ENCODE measurements at places on chromosomes 6 and 20.

DNA sequence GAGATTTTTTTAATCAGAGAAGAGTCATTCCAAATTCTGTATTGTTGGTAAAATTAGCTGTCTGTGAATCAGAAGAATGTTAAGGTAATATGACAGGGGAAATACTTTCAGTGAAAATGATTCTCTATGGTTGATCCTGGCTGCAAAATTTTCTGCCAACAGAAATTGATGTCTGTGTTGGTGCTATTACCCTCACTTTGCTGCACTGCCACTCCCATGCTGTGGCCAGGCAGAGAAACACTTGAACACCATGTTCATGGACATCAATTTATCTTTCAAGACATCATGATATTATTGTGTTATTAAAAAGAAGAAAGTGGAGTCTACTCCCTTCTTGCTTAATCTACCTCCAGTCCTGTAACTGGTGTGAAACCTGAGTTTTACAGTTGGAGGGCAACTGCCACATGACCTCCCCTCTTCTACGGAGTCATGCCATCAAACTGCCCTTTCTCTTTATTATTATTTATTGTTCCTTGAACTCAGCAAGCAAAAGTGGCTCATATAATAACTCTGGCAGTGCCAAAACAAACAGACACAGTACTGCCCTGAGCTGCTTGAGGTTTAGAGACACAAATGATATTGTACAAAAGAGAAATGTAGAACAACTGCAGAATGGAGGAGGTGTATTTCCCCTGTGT lies 288.0 kb upstream of the JAG1 start:
- DNase-seq: no peak

GRCh38 chr20:47099825-47100441 lies 205.3 kb downstream of the EYA2 start:
- peak; percentile 81 for DNase-seq

GRCh38 chr6:5181510-5182317 lies 79.0 kb downstream of the LYRM4 start:
- no peak for DNase-seq

DNA sequence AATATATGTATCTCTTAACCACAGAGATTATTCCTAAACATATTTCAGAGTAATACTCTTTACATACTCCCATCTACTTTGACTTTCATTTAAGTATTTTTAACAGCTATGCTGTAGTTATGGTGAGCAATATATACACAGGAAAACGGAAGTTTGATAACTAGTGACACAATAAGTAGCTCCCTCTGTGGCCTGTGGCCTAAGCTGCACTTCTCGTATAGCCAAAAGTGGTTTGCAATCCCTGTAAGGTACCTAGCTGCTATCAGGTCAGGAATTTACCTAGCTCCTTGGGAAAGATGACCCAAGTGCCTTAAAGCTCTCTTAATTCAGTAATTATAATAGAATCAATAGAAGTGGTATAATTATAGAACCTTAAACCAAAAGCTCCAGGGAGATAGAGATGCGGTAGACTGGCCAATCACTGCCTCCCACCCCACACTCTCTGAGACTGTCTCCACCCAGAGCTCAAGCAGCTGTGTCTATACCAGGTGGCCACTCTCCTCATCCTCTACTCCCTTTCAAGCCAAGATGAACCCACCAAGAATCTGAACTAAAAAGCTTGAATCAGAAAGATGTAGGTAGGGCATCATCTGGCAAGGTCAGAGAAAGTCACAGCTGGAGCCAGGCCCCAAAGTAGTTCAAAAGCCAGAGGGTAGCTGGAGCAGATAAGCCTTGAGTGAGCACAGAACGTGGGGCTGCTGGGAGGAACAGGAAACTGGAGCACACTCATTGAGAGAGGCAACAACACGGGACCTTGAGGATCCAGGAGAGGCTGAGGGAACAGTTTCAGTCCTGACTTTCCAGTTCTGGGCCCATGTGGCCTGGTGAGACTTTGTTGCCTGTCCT lies 84.9 kb upstream of the ASF1A start:
- no peak for DNase-seq

DNA sequence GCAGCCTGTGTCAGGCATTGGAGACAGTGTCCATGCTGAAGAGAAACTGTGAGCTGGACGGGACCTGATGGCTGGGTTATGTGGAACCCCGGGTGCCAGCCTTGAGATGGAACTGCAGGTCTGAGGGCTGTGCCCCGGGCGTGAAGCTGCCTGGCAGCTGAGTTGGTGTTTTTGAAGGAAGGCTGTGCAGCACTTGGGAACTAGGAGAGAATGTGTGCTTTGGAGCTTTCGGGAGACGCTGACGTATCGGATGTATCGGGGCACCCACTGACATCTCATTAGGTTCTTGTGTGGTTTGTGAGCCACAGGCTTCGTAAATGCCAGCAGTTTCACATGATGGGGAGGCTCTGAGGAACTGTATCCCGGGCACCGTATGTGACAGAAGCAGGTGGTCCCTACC lies 2.2 kb downstream of the DLGAP4 start:
- peak; percentile 57 for DNase-seq

GRCh38 chr6:15888798-15889772 lies 226.3 kb upstream of the DTNBP1 start:
- DNase-seq: no peak

- peak; percentile 98 for DNase-seq
These were observed 130.9 kb upstream of the PTPN1 start for GRCh38 chr20:50379049-50379990.

DNA sequence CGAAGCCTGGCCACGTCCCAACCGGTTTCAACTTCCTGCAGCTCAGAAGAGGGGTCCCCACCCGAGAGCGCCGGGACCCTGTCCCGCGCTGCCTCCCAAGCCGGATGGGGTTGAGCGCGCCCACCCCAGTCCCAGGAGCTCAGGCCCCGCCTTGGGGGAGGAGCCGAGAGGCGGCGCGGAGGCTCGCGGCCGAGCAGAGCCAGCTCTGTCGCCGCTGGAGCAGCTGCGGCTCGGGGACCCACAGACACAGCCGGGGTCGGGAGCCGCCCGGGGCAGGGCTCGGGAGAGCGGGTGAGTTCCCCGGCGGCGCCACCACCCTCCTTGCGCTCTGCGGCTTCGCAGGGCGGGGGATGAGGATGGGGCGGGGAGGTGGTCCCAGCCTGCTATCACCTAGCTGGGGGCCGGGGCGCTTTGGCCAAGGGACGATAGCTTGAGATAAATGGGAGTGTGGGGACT lies at the start of gene PPP1R16B:
Gene PPP1R16B (plus strand): TSS at position 196 of the 456 bp plus-strand sequence. CDS start 30,229 bp downstream, outside the sequence.
- DNase-seq: no peak

DNA sequence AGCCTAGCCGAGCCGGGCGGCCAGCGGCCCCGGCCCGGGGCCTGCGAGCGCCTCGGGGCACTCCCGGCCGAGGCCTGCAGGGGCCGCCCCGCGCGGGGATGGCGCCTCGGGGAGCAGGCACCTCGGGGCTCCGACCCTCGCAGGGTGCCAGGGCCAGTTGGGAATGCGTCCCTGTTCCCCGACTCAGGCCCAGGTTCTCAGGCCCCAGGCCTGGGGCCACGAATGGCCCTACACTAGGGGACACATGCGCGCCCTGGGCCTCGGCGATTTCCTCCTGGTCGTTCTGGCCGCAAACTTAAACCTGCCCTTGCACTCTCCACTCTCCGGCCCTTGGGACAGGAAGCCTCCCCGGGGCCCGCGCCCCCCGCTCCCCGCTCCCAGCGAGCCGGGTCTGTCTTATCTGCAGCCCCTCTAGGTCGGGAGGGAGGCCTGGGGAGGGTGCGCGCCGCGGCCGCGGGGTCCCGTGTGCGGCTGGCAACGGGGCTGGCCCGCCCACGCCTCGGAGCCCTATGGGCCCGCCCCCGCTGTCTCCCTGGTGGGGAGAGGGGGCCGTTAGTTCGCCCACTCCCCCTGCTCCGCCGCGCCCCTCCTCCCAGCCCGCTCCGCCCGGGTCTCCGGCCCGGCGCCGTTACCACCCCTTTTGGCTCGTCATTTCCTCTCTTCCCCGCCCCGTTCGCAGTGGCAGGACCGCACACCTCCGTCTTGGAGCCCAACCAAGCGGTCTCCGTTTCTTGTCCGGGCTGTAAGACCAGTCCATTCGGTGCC lies 611 bp downstream of the NFYA start:
- DNase-seq: peak; percentile 92

DNA sequence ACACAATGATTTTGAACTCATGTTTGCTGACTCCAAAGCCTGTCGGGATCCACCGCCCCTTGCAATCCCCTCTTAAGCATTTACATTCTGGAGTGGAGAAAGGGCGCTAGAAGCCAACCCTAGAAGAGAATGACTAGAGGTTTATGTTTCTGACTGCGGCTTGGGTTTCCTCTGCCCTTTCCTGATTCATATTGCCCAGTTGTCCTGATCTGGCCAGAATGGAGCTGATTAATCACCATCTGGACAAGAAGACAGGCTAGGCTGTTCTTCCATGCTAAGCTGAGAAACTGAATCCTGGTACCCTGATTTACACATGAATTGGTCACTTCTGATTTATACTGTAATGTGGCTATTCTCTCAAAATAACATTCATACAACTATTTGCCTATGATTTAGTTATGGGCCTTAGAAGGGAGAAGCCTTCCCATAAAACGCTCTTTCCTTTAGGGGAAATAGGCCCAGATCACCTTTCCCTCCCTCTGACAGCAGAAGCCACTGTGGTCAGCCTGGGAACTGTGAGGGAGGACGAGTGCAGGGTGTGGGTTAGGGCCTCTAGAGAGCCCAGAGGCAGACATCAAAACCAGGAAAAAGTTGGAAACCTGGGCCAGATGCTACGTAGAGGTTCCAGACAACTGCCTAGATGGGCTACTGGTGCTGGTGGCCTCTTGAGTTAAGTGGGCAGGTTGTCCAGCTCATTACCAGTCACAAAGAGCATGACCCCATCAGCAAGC lies 199.2 kb upstream of the PRDM1 start:
- no peak for DNase-seq

DNA sequence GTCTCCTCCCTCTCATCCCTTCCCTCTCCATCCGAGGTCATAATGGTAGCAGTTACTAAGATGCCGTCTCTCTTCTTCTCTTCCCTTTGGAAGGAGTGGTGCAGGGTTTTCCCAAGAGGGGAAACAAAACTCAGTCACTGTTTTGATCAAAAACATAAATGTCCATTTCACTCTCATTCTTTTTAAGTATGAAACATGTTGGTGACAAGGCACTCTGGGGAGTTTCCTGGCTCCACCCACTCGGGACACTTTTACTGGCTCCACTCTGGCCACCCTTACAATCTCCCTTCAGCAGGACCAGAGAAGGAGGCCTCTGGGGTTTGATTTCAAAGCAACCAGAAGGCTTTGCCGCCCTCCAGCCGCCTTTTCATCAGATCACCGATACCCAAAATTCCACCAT lies 57.0 kb downstream of the FGD2 start:
- DNase-seq: no peak

All from sigmoid colon (tissue), 7 donors.